HCEC 1CT (cell line): ENCODE measurements at places on chromosomes 12 and 14.

GRCh38 chr12:124157406-124157805, 137.5 kb upstream of the RFLNA start:
- DNase-seq: no peak

- DNase-seq: no peak
Measured at GRCh38 chr12:124734224-124734788, 129.4 kb downstream of the SCARB1 start.

GRCh38 chr14:28676479-28676878, 90.1 kb upstream of the FOXG1 start:
- peak; percentile 97 for DNase-seq

- no peak for DNase-seq
Measured at GRCh38 chr14:64934338-64934929, 8.1 kb downstream of the GPX2 start.

- DNase-seq: no peak
Measured at GRCh38 chr12:13576935-13577500, 380.5 kb downstream of the EMP1 start.

- peak; percentile 59 for DNase-seq
Measured at GRCh38 chr12:1769809-1770494, 50.4 kb upstream of the LRTM2 start.

- no peak for DNase-seq
Measured at GRCh38 chr12:5945071-5946008, at the start of gene ANO2. ANO2 (minus strand) TSS chr12:5945259; CDS start chr12:5945217, 42 bp downstream.

- DNase-seq: no peak
Measured at GRCh38 chr12:11321980-11322379, 11.7 kb upstream of the PRB4 start.

DNA sequence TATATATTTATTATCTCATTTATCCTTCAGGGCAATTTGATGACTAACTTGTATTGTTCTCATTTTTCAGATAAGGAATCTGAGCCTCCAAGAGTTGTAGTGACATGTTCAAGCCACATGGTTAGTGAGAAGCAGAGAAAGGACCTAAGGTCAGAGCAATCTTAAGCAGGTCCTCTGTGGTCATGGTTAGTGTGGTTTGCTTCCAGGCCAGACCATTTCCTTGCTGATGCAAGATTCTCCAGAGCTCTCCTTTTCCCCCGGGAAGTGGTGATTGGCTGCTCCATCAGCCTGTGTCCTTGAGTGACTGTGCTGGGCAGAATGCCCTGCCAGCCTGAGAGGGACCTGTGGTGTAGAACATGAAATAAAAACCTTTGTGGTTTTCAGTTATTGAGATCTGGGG, 141.3 kb downstream of the KTN1 start:
- peak; percentile 60 for DNase-seq

- no peak for DNase-seq
Measured at GRCh38 chr12:55704824-55705718, 2.6 kb downstream of the ITGA7 start.

DNA sequence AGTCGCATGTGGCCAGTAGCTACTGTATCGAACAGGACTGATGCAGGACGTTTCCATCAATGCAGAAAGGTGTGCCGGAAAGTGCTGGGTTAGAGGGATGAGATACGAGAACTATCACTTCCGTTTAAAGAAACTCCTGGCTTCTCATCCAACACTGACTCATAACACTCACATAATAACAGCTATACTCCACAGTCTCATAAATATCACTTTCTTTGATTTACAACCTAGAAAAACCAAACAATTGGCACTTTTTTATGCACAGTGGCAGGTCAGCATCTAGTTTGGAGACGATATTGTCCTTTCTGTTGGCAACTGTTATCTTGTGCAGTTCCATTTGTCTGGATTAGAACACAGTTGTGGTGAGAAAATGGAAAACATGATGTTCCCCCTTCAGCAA, 43.4 kb downstream of the SLC25A21 start:
- no peak for DNase-seq

- peak; percentile 77 for DNase-seq
Measured at GRCh38 chr12:67534681-67535080, 113.9 kb upstream of the DYRK2 start.

DNA sequence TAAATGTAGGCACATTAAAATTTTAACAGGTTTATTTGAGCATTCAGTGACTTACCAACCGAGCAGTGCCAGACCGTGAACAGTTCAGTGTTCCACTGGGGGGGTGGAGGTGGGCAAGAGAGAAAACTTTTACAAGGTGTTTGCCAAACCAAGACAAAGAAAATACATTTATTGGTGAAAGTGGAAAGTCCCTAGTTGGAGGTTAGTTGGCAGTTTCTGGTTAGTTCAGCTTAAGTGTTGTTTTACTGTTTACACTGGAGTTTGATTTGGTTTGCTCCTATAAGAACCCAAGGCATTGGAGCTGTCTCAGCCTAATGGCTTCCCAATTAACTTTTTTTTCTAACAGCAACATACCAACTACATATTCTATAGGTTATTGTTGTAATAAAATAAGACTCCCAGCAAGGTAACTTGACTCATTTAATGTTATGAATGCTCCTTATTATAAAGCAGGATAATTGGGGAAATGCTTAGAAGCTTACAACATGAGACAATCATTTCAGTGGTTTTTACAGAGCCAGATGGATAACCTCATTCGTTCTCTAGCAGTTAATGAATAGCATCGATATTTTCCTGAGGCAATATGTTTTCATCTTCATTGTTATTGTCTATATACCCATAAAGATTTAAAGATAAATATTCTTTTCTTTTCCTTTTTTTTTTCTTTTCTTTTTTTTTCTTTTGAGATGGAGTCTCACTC, 115.8 kb downstream of the ETNK1 start:
- no peak for DNase-seq

GRCh38 chr12:7403466-7403865, 40.5 kb downstream of the CD163L1 start:
- no peak for DNase-seq

DNA sequence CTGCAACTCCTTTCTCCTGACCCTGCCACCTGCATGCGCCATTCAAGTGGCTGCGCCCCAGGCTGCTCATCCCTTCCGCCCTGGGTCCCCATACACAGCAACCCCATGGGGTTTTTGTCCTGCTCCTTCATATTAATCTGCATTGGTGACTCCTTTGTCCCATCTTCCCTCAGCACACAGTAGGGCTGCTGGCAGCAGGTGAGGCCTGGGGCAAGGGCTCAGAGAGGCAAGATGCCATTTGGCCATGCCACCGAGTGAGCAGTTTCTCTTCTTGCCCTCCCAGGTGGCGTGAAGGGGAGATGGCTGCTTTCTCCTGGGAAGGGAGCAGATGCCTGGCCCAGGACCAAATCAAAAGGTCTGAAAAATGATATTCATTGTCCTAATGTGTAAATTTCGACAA, 9.1 kb downstream of the RTL1 start:
- no peak for DNase-seq

DNA sequence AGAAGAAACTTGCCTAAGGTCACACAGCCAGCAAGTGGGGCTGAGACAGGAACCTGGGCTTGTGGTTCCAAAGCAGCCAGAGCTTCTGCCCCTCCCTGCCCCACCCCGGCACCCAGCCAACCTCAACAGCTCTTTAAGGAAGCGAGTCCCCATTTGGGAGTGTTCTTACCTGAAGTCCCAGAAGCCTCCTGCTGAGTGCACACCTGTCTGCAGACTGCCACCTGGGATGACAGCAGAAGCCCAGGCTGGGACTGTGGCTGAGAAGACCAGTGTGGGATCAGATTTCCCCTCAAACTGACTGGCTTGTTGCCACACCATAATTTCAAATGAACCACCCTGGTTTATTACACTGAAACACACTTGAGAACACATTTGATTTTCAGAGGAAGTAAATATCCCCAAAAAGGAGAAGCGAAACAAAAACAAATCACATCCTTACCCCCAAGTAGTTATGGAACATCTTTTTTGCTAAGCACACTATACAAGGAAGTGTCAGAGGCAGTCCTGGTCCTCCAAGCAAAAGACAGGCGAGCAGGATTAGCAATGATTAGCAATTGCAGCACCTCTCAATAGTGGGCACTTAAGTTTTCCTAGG, 6.3 kb upstream of the RIN3 start:
- no peak for DNase-seq

DNA sequence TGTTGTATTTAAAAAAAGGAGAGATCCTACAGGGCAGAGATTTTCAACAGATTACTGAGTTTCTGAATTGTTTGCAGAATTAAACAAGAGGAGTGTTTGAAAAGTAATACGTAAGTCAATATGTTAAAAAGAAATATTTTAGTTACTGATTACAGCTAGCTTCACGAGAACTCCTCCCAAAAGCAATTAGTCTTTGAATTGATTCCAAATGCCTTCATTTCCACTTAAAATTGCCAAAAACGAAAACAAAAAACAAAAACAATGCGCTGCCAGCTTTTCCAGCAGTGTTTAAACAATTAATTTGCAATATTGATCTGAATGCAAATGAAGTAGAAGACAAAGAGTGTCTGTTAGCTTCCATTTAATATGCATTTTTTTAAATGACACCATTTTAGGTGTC, 310.0 kb downstream of the IPO8 start:
- DNase-seq: no peak

- no peak for DNase-seq
Measured at GRCh38 chr14:102663440-102663839, 71.0 kb downstream of the RCOR1 start.

DNA sequence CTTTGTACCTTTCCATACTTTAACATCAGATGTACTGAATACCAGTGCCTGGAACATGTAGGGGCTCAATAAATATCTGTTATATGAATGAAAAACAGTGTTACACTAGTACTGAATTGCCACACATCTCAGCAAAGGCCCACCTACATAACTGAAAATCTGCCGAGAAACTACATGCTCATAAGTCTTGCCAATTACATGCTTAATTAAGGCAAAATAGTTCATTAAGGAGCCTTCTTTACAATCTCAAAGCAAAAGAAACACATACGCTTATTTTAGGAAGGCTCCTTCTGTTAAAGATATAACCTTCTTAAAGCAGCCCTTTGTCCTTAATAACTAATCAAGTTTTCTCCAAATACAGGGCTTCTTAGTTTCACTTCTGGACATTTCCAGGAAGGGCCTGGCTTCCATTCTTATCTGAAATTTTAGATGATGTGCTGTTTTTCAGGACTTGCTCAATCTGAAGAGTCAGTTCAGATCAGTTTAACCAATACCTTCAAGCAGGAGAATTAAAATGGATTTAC, 11.5 kb downstream of the LIMA1 start:
- DNase-seq: peak; percentile 28

DNA sequence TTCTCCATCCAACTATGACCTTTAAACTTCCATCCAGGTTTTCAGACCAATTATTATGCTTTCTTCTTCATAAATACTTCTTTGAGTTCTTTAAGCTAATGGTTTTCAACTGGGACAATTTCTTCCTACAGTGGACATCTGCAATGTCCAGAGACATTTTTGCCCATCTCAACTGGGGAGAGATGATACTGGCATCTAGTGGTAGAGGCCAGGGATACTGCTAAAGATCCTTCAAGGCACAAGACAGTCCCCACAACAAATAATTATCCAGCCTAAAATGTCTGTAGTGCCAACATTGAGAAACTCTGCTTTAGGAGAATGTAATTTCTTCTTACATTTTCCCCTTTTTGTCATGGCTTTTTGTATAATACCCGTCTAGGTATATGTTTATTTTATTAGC, 10.6 kb downstream of the TRHDE start:
- DNase-seq: no peak

- no peak for DNase-seq
Measured at GRCh38 chr12:15052691-15053090, 79.8 kb downstream of the PDE6H start.

DNA sequence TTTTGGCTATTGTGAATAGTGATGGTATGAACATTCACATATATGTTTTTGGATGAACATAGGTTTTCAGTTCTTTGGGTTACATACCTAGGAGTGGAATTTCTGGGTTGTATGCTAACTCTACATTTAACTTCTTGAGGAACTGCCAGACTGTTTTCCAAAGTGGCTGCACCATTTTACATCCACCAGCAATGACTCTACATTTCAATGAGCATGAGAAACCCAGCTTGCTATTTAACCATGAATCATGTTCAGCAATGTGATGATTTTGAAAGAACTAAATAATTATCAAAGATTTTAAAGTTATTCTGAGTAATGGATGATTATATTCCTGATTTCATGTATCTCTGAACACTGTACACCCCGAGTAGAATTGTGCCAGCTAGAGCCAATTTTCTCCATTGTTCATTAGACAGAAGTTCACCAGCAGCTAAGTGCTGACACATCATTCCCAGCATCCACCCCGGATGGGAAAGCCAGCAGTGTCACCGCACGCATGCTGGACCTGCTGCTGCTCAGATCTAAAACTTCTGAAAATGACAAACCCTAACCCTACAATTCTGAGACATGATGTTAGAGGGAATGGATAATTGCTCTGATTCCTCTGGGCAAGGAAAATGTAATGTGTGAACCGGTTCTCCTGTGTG, 13.3 kb upstream of the ANAPC5 start:
- no peak for DNase-seq

GRCh38 chr12:1839956-1840951, 19.9 kb downstream of the LRTM2 start:
- no peak for DNase-seq

- DNase-seq: peak; percentile 30
Measured at GRCh38 chr12:24118668-24119067, 169.2 kb upstream of the SOX5 start.

- peak; percentile 15 for DNase-seq
Measured at GRCh38 chr12:71958056-71958455, 19.4 kb downstream of the TPH2 start.

- DNase-seq: no peak
Measured at GRCh38 chr12:119378903-119379302, 44.4 kb downstream of the CCDC60 start.

- DNase-seq: no peak
Measured at GRCh38 chr12:91777268-91777992, 368.2 kb downstream of the BTG1 start.

- DNase-seq: no peak
Measured at GRCh38 chr12:7605900-7606465, 59.7 kb downstream of the APOBEC1 start.
